ENCODE measurements at places on chromosomes 16 and 17.

DNA sequence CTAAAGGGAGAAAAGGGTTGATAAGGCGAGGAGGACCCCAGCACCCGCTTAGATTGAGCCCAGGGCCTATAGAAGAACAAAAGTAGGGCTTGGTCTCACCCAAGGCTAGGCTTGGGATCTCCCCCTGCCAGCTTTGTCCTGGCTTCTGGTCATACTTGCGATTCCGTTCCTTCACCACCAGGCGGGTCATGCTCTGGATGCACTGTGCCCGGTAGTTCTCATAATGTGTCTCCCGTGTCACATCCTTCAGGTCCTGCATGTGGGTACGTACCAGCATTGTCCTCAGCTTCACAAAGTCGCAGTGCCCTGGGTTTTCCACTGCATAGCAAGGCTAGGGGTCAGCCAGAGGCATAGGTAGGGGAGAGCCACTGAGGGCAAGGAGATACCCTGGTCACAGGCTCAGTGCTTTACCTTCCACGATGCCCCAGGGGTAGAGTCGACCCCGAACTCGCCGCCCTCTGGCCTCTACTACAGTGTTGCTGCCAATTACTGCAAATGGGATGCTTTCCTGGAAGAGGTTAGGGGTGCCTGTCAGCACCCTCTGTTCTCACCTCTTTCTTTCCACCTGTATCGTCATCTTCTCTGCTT is 6.5 kb upstream of the MTMR4 start:
- peak; percentile 30 for DNase-seq

DNA sequence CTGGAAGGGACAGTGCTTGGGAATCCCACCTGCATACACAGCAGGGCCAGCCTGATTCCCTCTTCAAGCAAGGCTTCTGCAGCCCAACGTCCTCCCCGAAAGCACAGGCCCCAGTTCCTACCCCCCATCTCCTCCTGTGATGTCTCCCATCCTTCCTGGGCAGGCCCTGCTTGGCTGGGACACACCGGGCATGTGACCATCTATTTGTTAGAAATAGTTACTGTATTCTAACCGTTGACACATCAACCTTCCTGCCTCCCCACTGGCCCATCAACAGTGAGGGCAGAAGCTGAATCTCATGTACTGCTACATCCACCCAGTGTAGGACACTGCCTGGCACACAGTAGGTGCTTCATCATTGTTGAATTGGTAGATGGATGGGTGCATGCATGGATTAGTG is 10.7 kb downstream of the PRR29 start:
- no peak for DNase-seq

DNA sequence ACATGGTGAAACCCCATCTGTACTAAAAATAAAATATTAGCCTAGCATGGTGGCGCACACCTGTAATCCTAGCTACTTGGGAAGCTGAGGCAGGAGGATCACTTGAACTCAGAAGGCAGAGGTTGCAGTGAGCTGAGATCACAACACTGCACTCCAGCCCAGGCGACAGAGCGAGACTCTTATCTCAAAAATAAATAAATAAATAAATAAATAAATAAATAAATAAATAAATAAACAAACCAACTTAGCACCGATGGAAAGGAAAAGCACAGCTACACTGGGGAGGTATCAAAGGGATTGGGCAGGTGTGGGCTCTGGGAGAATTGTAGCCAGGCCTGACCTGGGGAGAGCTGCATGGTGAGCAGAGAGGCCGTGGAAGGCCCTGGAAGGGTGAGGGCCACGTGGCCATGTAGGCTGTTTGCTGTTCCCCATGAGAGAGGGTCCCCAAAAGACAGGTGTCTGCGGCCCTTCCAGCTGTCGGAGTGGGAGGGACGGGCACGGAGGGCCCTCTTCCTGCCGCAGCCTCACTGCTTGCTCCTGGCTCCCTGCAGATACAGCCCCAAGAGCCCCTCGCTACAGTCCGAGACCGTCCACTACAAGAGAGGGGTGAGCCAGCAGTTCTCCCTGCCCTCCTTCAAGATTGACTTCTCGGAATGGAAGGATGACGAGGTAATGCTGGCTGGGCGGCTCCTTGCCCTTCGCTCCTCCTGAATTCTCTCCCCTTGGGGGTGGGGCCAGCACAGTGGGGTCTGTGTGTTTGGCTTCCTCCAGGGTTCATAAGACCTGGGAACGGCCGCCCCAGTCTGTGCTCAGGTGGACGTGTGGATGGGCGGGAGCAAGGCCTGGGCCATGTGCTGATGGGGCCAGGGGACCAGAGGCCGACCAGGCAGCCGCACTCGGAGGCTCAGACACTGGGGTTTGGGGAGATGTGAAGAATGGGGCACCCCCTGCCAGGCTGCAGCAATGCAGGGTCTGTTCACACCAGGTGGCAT is 32.4 kb downstream of the MGRN1 start:
- no peak for DNase-seq

DNA sequence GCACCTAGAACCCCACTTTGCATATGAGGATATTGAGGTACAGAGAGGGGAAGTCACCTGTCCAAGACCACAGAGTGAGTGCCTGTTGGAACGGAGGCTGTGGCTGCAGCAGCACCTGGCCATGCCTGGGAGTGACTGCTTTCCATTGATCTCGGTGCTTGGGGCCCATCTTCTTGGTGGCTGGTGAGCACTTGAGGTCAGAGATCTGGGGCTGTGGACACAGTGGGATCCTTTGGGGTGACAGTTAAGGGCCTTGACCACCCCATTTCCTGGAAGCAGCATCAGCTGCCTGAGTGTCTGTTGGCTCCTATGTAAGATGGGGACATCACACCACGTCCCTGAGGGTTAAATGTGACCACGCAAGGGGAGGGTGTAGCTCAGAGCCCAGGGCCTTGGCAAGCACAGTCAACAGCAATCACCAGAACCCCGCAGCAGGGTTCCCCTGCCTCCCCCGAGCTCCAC is 111.7 kb downstream of the IRF8 start:
- no peak for DNase-seq

DNA sequence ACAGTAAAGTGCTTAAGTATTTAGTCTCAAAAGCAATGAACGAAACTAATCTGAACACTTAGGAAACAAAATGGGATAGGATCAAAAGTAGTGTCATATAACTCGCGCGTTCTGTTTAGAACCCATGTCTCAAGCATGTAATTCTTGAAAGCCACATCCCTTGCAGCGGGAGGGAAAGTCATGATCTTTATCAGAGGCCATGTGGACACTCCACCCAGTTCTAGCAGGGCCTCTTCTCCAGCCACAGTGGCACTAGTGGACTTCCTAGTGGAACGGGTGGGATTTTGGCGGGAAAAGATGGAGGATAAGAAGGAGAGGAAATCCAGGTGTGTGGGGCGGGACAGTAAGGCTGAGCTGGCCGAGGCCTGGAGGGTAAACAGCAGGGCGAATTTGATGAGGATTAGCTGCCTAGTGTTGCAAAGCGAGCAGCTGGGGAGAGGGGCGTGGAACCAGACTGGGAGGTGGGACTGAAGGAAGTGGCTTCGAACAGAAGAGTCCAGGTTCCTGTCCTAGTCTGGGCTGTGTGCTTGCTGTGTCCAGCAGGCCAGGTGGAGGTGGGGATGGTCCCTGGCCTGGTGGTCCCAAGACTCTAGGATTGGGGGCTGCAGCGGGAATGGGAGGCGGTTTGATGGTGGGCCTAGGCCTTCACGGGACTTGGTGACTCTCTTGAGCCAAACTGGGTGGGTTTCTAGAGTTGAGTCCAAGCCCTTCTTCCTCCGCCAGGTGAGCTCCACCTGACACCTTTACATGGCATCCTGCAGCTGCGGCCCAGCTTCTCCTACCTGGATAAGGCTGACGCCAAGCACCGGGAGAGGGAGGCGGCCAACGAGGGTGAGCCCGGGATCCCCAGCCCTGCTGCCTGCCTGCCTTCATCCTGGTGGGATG is 15.9 kb downstream of the POLR3E start:
- no peak for DNase-seq

DNA sequence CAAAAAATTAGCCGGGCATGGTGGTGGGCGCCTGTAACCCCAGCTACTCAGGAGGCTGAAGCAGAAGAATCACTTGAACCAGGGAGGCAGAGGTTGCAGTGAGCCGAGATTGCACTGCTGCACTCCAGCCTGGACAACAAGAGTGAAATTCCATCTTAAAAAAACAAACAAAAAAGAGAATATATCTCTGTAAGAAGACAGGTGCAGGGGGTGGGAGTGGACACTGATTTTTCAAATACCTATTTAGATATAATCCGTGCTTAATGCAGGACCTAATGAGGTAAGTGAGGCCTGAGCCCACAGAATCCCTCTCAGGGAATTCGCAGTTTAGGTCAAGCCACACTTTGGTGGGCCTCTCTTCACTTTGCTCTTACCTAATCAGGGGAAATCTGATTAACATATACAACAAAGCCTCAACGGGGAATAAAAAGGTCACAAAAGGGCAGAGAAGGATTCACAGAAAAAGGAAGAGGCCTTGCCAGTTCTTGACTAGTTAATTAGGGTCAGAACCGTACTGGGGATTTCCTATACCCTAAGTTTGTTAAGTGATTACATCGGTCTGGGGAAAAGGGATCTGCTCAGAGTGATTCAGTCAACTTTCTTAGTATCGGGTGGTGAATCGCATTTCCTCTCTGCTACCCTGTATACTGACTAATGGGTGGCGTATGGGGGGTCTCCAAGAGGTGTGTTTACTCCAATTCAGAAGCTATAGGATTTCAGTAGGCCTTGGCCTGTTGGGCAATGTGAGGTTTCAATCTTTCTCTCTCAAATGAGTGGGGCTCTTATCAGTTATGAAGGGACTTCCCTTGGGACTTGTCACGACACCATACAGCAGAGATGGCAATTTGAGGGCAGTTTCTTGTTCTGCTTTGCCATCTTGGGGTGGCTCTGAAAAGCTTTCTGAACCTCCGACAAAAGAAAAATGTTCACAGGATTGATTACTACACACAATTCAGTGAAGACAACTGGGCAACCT is 1.9 kb upstream of the NFAT5 start:
- DNase-seq = peak; percentile 44

DNA sequence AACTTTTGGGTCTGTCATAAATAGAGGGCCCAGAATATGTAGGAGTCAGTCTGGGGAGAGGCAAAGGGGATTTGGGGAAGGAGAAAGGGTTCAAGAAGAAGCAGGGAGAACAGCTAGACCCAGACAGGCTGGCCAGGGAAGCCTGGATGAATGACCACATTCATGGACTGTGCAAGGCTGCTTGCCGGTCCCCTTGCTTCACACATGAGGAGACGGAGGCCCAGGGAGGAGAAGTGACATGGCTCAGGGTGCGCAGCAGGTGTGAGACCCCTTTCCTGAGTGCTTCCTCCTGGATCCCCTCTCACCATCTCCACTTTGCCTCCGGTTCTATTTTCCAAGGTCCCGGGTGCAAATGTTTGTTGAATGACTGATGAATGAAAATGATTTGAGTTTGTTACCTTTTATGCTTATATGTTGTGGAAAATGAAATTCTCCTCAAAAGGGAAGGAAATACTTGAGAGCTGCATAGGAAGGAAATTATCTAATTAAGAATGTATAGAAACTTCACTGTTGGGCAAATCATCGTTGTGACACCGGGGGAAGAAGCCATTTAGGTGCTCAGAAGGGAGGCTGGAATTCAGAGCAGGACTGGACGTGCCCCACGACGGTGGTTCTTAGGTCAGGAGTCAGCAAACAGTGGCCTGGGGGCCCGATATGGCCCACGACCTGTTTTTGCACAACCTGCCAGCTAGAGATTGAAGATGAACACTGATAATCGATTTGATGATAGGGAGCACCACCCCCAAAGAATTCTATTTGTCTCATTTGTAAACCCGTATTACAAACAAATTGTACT is 559 bp downstream of the ITGAM start:
- DNase-seq = no peak

- no peak for DNase-seq
Measured at GRCh38 chr16:66509576-66509975, 40.3 kb downstream of the TK2 start.

DNA sequence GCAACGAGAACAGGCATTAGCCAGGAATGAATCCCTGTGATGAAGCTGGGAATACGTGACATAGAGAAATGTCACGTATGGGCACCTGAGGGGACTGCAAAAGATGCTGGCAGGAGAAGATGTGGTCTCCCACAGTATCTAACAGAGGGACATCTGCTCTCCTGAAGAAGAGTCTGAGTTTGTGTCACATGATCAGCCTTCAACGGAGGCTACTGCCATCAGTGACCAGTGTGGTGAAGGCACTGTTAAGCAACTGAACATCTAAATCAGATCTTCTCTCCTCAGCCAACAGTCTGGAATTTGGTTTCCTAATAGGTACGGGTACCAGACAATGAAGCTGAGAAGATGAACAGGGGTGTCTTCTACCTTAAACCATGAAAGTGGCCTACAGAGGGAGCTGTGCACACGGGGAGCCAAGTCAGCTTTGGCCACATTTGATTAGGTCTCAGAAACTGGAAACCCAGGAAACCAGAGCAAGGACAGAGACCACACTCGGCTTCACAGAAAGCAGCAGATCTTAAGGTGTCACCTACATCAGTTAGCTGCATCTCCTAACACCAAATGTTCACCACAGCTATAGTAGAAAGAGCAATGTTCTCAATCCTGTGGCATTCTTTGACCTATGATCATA is 41.8 kb downstream of the BRD7 start:
- DNase-seq = peak; percentile 24

DNA sequence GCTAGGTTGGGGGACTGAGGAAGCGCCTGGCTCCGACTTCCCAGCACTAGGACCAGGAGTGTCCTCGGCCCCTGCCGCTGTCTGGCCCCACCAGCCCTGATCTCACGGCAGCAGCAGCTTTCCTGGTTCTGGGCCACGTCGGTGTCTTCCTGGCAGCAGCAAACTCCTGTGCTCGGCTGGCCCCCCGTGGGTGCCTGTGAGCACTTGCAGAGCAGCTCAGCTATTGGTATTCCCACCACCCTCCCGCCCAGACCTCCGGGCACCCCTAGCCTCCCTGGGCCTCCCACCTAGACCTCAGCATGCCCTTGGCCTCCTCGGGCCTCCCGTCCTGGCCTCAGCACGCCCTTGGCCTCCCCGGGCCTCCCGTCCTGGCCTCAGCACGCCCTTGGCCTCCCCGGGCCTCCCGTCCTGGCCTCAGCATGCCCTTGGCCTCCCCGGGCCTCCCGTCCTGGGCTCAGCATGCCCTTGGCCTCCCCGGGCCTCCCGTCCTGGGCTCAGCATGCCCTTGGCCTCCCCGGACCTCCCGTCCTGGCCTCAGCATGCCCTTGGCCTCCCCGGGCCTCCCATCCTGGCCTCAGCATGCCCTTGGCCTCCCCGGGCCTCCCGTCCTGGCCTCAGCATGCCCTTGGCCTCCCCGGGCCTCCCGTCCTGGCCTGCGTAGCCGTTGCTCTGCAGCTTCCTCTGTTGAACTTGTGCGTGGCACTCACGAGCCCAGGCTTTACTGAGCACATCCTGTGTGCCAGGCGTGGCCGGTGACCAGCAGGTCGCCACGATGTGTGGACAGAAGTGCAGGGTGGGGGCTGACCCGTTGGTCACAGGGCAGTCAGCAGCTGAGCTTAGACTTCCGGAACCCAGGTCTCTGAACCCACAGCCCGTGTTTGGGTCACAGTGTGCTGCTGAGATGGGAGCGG is 51.8 kb upstream of the ACSF3 start:
- no peak for DNase-seq

- no peak for DNase-seq
Measured at GRCh38 chr16:89613231-89613953, at the start of gene DPEP1. Gene DPEP1, plus strand, starts transcription at chr16:89613642. Its CDS starts 16,769 bp downstream, at chr16:89630411.
